ENCODE measurements at places on chromosomes 5 and 9.

GRCh38 chr9:32728181-32728580 is 55.2 kb upstream of the TMEM215 start:
- no peak for DNase-seq

- DNase-seq = no peak
Observed at GRCh38 chr9:88312517-88313103, 75.6 kb upstream of the SPIN1 start.

GRCh38 chr9:13513286-13513685 is 233.8 kb upstream of the MPDZ start:
- DNase-seq = no peak

DNA sequence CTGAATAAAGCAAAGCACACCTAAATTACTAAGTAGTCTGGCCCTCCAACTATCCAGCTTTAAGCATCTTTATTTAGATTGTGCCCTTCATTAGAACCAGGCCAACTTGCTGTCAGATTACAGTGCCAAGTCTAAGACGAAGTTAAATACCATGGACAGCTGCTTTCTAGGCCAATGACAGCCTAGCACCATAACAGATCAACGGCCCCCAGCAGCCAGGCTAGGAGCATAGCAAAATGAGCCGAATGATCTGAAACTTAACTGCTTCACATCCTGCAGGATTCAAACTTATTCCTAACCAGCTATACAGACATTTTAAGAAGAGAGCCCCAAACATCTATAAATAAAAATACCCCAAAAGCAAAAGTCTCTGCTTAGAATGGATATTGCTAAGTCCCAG is 6.8 kb downstream of the SLC24A2 start:
- DNase-seq = no peak

DNA sequence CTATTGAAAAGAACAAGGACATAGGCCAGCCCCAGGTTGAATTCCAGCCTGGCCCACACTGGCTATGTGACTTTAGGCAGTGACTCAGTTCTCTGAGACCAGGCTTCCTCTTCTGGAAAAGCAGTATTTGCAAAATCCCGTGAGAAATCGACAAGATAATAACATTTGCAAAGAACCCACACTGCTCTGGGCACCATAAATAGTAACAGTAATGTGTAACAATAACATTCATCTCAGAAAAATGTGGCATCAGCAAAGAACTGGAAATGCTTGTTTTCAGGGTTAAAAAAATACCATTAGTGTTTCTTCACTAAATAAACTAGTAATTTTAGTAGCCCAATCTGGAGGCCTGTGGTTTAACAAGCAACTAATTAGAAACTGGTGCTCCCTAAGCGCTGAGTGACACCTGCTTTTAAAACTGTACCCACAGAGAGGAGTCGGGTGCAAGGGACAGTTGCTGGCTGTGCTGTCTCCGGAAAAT is 148.4 kb downstream of the TTLL11 start:
- DNase-seq = no peak

GRCh38 chr9:124251605-124252378 is 6.0 kb upstream of the NEK6 start:
- no peak for DNase-seq

DNA sequence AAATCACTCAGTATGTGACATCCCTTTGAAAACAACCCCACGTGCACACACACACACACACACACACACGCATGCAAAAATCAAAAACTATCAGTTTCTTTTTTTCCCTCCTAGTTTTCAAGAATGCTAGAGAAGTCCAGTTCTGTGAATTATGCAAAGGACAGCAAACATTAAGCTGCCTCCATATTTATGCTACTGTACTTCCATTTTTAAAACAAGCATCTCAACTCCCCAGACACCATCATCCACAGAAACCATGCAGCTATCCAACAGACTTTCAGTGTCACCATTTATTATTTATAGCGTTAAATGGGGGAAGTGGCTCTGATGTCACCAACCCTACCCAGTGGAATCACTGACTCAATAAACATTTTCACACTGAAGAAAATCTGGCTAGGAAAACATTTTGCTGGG is 1.6 kb downstream of the FBXW11 start:
- DNase-seq = no peak

DNA sequence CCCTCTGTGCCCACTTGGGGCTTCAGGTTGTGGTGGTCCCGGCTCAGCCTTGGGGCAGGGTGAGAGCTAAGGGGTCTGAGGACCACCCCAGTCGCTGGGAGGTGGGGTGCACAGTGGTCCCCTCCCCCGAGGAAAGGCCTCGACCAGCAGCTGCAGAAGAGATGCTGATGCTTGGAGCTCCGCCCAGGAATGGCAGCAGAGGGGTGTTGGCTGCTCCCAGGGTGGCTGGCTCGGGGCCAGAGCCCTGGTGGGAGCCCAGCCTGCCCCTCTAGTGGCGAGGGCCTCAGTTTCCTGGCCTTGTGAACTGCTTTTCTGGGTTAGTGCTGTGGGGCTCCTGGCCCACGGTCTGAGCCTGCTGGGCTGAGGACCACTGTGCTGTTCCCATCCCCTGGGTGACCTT is 1.2 kb downstream of the DIPK1B start:
- no peak for DNase-seq

DNA sequence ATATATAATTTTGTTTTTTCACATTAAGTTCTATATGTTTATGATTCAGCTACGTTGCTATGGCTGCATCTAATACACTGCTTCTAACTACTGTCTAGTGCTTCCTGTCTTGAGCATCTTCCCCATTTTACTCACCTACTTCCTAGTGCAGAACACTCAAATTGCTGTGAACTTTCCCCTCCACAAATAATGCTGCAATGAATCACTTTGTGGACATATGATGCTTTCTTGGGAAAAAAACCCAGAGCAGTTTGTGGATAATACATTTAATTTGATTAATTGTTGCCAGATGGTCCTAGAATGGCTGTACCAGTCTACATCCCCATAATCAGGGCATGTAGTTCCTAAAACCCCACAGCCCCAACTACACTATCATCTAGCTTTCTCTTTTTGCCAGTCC is 18.5 kb downstream of the CD180 start:
- no peak for DNase-seq

DNA sequence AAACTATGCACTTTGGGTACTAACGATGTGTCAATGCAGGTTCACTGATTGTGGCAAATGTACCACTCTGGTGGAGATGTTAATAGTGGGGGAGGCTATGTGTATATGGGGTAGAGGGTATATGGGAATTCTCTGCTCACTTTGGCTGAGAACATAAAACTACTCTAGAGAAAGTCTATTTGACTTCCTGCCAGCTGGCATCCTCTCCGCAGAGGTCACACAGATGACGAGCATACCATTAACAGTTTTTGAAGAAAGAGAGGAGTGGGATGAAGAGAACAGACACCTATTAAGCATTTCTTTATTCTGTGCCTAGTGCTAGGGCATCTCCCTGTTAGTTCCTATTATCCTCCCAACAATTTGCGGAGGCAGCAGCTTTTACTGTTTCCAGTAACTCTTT is 58.4 kb upstream of the TRIM32 start:
- DNase-seq = no peak

DNA sequence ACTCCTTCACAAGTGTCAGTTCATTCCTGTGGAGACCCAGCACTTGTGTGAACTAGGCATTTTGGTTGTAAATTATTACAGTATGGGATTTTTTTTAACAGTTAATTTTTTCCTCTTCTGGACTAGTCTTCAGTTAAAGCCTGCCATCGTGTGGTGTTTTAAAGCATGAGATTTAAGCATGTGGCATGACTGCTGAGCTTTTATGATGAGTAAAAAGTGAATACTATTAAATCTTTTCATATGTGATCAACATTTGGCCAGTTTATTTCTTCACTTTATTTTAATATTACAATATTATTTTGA is 25.0 kb downstream of the LMNB1 start:
- DNase-seq = no peak

DNA sequence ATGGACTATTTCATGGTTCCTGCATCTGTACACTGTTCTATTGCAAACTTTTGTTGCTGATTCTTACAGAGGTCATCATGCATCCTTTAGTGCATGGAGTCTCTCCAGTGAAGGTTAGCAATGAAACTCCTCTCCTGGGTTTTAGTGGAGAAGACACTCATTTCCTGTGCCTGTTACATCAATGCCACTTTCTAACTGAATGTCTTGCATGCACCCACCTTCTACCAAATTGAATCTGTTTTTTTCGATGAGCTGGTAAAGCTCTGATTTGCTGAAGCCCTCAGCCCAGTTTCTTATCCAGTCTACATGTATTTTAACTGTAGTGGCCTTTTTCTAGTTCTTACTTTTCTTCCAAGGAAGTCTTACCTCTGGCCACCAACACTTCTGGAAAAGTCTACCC is 591.8 kb upstream of the ADAMTS16 start:
- DNase-seq = no peak

DNA sequence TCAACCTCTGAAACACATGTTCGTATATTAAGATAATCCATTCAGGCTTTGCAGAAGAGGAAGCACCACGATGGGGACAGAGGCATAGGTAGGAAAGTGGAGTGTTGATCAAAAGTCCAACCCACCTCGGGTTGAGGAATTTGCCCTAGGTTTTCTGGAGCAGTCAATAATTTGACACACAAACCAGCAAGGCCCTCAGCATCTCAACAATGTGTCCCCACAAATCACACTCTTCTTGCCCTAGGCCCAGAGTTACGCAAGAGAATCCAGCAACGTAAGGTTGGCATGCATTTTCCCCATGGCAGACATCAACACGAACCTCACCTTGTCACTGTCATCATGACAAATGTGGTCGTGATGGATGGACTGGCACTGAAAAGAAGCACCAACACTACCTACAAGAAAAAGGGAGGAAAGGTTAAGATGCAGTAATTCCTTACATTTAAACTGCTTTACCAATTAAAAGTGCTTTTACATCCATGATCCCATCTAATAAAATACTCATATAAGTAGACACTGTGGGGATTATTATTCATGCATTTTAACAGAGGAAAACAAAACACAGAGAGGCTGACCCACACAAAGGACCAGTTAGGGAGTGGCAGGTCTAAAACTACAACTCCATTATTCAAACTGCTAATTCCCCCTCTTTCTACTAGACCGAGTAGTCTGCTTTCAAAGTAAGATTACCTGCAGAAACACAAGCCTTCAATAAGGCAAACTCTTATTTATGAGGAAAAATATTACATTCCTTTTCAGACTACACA is 24.4 kb upstream of the RNF38 start:
- no peak for DNase-seq

DNA sequence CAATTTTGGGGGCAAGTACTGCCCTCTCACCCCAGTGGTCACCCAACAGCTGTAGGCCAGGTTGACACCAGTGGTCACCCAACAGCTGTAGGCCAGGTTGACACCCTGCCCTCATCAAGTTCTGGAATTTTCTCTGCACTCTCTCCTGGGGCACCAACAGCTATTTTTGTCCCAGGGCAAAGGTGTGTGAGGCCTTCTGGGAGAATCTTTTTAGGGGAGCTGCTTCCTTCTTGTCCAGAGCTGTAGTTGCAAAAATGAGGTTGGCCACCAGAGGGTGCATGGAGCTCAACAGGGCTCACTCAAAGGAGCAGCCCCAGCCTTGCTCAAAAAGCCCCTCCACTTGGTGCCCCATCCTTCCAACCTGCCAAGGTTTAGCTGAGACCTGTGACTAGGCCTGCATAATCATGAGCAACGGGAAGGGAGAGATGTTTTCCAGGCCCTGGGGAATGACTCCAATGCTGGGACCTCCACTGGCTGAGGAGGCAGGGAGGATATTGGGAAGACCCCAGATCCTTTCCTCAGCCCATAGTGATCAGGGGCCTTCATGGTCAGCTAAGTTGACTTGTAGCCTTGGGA is 10.6 kb upstream of the P4HA2 start:
- DNase-seq = peak; percentile 96

DNA sequence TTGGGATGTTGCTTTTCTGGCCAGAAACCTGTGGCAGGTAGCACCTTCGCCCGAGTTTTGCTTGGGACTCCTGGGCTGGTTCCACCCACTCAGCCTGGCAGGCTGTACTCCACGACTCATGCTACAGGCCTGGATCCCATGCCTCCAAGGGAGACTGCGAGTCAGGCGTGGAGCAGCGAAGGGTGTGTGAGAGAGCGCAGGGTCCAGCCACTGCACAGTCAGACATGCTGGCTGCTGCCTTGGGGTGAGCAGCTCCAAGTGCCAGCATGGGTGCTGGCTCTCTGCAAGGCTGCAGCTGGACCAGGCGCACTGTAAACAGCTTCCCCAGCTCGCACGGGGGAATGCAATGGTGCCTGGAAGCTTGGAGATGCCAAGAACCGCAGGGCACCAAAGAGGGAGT is 249.6 kb upstream of the EDIL3 start:
- DNase-seq = no peak

- no peak for DNase-seq
Observed at GRCh38 chr5:92912283-92912682, 668.7 kb downstream of the NR2F1-AS1 start.

DNA sequence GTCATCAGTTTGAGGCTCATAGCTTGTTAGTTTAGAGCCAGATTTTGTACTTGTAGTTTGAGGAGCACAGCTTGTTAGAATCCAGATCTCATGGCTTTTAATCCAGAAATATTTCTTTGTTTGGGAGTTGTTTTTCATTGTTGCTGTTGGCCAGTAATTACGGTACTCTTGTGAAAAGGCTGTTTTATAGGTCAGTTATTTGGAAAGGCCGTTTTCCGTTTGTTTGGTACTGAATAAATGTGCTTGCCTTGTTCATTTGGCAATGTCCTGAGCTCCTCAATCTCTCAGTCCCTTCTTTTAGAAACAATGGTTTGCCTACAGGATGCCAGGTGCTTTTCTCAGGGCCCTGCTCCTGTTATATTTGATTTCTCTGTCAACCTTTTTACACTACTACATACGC is 4.5 kb upstream of the MOB3B start:
- DNase-seq = no peak

DNA sequence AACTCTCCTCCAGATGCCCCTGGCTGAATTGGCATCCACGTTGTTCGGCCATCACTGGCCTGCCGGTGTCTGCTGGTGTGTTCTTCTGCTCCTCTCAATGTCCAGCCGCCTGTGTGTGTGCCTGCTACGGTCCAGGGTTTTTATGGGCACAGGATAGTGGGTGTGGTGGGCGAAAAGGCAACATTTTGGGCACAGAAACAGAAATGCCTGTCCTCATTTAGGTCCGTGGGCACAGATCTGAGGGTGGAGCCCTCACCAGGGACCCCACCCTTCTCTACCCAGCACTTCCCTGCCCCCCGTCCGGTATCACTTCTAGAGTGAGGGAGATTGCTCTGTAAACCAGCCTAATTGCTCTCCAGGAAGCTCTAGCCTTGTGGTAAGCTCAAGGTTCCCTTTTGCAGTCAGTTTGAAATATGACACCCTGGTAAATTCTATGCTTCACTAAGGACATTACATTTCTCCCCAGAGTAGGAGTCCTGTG is 410.1 kb downstream of the MAT2B start:
- DNase-seq = no peak

DNA sequence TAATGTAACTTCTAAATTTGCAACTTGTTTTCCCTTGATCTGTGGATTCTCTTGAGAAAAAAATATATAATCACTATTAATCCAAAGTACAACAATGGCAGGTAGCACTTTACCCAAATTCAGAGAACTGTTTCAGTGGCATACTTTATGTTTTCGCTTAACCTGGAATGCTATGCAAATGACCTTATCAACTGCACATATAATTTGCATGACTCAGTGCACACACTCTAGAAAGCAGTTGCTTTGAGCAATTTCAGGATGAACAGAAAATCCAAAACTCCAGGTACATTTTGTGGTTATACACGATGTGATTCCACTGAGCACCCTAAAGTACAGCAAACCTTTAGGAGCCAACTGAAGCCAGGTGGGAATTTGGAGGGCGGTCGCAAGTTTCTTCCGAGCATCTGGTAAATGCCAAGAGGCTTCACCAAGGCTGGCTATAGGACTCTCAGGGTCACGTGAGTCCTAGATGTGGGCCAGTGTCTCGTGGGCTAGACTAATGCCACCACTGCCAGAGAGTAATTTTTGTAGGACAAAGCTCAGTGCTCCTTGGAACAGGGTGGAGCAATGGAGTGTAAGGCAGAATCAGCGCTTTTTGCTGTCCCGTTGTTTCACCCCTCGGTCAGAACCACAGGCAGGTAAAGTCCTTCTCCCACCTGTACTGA is 37.3 kb downstream of the DMGDH start:
- DNase-seq = no peak
